ENCODE measurements at places on chromosomes 3 and 15.

GRCh38 chr15:85007741-85008397 lies 26.2 kb downstream of the PDE8A start:
- no peak for DNase-seq

GRCh38 chr3:157351981-157352380 lies 84.7 kb upstream of the PTX3 start:
- no peak for DNase-seq

- DNase-seq, result no peak
Observed at GRCh38 chr15:33357845-33358244, 47.1 kb downstream of the RYR3 start.

- no peak for DNase-seq
Observed at GRCh38 chr3:182910936-182911781, 69.2 kb downstream of the DCUN1D1 start.

DNA sequence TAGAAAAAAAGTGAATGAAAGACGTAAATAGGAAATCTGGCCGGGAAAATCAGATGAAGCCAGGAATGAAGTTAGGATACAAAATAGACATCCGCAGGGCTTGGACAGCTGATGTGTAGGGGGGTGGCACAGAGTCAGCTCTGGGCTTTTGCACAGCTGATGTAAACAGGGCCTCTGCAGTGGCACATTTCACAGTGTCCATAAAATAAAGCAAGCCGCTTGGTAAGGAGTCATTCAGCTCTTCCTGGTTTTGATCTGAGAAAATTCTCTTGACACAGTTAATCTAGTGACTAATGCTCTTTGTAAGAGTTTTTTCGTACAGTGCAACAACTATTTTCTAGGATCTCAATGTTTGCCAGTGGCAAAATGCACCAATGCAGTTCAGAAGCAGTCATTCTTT lies 153.3 kb downstream of the USP13 start:
- no peak for DNase-seq

- DNase-seq, result no peak
Observed at GRCh38 chr3:140585828-140586227, 92.0 kb upstream of the TRIM42 start.

DNA sequence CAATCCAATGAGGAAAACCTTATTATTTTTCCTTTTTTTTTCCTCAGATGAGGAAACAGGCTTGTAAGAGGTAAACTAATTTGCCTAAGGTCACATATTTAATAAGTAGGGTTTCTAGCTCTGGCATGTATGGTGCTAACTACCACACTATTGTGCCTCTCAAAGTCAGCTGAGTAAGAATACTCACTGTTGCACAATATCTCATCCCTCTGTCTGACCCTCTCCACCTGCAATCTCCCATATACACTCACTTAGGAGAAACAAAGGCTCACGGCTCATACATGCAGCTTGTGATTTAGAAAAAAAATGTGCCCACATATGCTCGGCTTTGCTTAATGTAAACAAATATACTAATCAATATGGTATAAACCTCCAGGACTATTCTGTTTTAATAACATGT lies 10.4 kb upstream of the ARIH1 start:
- no peak for DNase-seq

- no peak for DNase-seq
Observed at GRCh38 chr15:80180986-80181385, 28.2 kb downstream of the FAH start.

DNA sequence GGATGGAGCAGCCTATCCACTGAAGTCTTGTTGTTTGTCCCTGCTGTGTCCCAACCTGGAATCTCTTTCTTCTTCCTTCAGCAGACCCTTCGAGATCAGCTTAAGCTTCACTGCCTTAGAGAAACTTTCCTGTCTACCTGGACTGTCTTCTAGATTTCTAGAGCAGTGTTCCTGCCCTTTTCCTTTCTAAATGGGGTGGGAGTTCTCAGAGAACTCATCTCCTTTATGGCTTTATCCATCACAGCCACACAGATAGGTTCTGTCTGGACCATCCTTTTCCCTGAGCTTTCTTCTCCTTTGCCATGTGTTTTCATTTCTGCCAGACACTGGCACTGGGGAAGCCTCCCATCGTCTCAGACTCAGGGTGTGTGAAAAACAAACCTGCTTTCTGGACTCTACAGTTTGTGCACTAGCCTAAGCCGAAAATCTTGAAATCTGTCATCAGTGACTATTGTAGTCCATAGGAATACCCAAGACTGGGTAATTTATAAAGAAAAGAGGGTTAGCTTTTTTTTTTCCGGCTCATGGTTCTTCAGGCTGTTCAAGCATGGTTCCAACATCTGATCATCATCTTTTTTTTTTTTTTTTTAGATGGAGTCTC lies 177.5 kb downstream of the PGPEP1L start:
- no peak for DNase-seq

DNA sequence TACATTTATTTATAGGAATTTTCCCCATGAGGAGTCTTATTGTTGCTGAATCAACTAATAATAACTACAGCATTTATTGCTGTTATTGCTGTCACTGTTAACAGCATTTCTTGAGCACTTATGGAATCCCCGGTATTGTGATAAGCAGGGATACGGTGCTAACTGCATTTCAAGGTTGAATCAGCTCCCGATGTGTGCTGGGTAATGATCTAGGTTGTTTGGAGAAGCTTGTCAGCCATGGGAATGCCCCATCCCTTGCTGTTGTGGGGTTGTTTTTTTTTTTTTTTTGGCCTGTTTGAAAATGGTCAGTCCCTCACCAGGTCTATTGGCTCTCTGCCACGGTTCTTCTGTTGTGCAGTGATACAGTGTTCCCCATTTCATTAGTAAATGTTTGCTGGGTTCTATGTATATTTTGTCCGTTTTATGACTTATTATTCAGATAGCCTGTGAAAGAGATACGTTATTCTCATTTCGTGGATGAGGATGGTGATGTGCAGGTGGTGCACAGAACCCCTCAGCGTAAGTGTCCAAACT lies 48.5 kb downstream of the MED12L start:
- no peak for DNase-seq

Data from GM23338 (cell line).